SHP77 treated with DMSO at 0.1 percent for 48 hours (cell line): ENCODE measurements at places on chromosomes 1 and 21.
A peak's percentile ranks its signal among the peaks of the same experiment; 100 is the strongest.

DNA sequence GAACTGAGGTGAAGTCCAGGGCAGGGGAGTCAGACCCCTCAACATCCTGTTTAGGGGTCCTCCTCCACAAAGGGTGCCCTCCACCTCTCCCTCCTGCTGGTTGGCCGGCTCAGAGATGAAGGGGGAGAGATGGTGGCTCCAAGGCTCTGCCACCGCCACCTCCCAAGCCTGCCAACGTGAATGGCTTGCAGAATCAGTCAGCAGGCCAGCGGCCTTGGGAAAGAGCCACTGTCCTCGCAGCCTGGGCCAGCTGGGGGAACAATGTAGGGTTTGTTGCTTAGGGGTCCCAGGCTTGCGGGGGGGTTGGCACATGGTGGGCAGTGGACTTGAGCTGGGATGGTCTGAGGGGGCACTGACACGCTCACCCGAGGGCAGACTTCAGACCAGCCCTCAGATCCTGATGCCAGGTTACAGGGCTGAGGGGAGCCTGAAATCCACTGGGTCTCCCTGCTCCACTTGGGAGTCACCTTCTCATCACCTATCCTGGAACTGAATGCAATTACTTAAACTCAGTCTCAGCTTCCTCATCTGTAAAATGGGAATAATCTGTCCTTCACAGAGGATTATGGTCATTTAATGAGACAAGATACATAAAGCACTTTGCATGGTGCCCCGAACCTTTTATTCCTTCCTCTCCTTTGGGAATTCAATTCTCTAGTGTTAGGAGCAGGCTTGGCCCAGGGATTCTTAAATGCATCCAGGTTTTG, 8.3 kb downstream of the GPR37L1 start:
- DNase-seq = no peak

DNA sequence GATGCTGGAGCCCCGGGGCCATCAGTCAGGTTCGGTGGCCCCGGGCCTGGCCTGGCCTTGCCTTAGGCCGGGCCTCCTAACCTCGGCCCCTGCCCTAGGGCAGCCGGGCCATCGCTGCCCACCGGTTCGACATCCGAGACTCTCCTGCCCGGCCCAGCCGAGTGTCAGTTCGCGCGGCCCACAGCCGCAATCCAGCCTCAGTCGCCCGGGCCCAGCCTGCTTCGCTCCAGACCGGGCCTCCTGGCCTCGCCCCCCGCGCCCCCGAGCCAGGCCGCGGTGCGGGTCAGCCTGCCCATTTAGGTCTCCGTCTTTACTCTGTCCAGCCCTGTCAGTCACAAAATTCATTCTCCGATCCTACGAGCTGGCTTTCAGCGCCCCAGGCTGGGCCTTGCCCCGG, 777 bp downstream of the LRRC41 start:
- no peak for DNase-seq

DNA sequence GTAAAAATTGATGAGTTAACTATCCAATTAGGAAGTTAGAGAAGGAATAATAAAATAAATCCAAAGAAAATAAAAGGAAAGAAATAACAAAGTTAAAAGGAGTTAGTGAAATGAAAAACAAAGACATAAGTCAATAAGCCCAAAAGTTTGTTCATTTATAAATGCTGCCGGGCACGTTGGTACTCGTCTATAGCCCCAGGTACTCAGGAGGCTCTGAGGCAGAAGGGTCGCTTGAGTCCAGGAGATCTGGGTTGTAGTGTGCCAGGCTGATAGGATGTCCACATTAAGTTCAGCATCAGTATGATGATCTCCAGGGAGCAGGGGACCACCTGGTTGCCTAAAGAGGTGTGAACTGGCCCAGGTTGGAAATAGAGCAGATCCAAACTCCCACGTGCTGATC, 35.5 kb upstream of the VANGL1 start:
- DNase-seq = no peak

DNA sequence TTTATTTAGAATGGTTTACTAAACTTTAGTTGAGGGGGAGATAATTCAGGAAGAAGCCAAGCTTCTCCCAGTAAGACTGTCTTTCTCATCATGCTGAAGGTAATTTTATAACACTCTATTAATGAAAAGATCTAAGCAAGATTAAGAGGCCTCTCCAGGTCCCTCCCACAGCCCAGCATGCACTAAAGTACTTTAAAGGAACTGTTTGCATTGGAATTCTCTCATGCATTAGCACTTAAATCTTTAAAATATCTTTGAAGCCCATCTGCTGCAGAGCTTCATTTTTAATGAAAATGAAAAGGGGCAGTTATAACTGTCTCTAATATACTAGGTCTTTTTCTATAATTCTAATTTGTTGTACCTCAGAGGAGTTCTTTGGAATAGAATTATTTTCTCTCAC, 1379.1 kb upstream of the ADGRL4 start:
- DNase-seq = no peak

- DNase-seq = no peak
Measured at GRCh38 chr1:24915816-24916602, 14.1 kb downstream of the RUNX3 start.

GRCh38 chr1:214305164-214305751, 24.3 kb downstream of the SMYD2 start:
- DNase-seq = no peak

DNA sequence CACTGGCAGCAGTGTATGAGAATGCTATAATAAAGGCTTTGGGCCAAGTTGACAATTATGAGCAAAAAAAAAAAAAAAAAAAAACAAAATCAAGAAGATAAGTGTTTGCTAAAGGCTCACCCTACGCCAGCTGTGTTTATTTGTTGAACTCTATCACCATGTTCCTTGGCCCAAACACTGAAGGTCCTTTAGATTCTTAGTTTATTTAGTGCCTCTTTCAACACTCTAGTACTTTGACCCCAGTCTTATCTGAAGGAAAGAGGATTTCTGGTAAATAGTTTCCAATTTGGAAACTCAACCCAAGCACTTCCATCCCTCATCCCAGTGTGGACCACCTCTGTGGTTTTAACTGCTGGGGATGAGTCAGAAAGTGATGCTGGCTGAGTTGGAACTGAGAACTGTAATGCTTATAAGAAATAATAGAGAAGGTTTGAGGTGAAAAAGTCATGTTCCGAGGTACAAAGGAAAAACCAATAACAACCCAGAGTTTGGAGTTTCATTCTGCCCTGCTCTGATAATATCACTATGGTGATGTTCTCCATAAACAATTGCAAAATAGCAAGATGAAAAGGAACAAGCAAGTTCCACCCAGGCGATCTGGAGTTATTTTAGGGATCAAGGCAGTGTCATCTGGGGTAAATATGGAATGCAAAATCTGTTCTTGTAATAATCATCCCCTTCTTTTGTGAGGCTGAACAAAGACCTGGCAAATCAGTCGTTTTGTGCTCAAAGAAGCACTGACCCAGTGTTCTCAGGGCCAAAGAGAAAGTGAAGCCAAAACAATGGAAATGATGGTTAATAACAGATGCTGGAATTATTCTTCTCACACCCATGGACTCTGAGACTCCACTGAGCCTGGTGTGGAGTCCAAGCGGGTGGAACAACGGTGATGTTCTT, 19.7 kb upstream of the CAPZB start:
- DNase-seq = peak; percentile 11
